ENCODE measurements at places on chromosomes 4 and X. TPM values are rescaled to one million over a fixed set of nuclear protein-coding genes. Genes with fewer than 3 reads are reported as not detected.

DNA sequence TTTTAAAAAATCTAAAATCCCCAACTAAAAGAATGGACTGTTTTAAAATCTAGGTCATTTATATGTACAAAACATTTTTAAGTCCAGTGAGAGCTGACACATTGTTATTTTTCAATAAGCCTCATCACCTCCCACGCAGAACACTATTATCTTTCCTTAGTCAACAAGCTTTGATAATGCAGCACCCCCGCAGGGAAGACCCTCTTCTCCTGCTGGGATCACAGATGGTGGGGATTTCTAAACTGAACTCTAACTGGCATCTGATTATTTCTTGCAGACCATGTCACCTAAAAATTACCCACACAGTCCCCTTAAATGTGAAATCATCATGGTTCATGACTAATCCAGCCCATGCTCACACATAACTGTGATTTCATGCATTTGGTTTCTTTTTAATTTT is 11.6 kb downstream of the SYTL4 start:
- no peaks in the 10 kb centered on the region for H3K4me1 ChIP-seq
- H3K27me3 ChIP-seq: no peaks in the 10 kb centered on the region
- H3K27ac ChIP-seq: no peak overlapping the region
- H3K36me3 ChIP-seq: no peaks in the 10 kb centered on the region

The CXorf65 gene
- not detected for total RNA-seq

The USP38 gene
- 18.7 TPM for total RNA-seq

DNA sequence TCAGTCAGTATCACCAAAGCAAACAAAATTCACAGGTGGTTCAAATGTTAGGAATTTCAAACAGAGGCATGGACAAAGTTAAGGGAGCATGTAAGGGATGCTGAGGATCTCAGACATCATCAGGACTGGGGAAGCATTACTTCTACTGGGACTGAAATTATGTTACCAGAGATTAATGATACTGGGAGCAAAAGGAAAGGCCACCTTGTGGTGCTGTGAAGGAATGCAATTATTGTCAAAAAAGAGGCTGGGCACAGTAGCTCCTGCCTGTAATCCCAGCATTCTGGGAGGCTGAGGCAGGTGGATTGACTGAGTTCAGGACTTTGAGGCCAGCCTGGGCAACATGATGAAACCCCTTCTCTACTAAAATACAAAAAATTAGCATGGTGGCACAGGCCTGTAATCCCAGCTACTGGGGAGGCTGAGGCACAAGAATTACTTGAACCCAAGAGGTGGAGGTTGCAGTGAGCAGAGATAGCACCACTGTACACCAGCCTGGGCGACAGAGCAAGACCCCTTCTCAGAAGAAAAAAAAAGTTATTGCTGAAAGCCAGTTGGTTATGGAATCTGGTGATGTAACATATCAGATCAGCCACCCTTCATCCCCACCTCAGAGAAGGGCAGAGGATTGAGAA is 954.3 kb downstream of the PCDH7 start:
- H3K4me3 ChIP-seq: no peak overlapping the region
- no peaks in the 10 kb centered on the region for H3K27me3 ChIP-seq
- no peak overlapping the region for H3K27ac ChIP-seq
- no peaks in the 10 kb centered on the region for H3K4me1 ChIP-seq
- no peaks in the 10 kb centered on the region for H3K36me3 ChIP-seq

The CCDC110 gene
- 0.71 TPM for total RNA-seq

- H3K27ac ChIP-seq: no peak overlapping the region
- no peak for DNase-seq
- no peaks in the 10 kb centered on the region for H3K27me3 ChIP-seq
- H3K36me3 ChIP-seq: no peaks in the 10 kb centered on the region
These were observed 160.6 kb upstream of the STS start for GRCh38 chrX:6986915-6987314.

The TMEM144 gene
- total RNA-seq: 0.06 TPM

DNA sequence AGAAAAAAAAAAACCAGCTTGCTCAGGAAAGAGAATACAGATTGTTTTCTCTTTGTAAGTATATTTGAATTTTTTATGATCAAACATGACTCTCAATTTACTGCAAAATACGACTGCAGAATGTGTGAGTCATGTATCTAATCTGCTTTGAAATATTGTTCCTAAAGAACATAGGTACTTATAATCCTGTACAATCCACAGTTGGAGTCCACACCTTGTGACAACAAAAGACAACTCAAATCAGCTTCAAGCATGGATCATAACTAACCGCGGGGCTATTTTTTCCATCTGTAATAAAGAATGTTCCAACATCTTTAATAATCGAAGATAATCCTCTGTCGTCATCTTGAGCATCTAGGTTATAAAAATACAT is 77.8 kb upstream of the STIM2 start:
- no peak overlapping the region for H3K27ac ChIP-seq
- no peaks in the 10 kb centered on the region for H3K36me3 ChIP-seq
- no peak for DNase-seq
- no peaks in the 10 kb centered on the region for H3K27me3 ChIP-seq

DNA sequence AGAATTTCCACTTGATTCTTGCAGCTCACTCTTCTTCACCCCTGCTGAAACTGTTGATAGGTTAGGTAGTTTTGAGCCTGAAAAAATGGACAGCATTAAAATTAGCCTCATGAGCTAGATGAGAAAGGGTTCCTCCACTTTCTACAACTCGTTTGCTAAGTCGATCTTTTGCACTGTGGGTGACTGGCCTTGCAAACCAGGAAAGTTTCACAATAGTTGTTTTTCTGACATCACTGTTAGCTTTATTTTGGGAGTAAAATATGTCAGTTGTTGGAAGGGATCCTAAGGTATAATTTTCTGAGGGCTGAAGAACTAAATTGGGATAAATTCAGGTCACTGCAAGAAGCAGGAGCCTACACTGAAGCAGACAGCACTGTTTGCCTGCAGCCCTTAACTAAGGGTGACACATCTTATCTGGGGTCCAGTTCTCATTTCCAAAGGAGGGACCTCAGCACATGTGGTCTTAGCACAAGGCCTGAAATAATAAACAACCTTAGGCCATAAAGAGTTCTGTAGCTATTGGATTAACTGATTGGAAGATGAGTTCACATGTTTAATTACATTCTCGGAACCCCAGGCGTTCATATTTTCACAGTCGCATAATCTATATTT is 29.1 kb downstream of the ANAPC4 start:
- no peaks in the 10 kb centered on the region for H3K4me1 ChIP-seq
- H3K36me3 ChIP-seq: peaks cover 16% of the 10 kb centered on the region
- no peak overlapping the region for H3K27ac ChIP-seq
- no peak overlapping the region for H3K4me3 ChIP-seq
- H3K27me3 ChIP-seq: no peaks in the 10 kb centered on the region

All from SJSA1 (cell line).